ENCODE measurements at places on chromosomes 7 and 10.

GRCh38 chr7:12965767-12966166 is 278.3 kb downstream of the ARL4A start:
- DNase-seq = no peak

DNA sequence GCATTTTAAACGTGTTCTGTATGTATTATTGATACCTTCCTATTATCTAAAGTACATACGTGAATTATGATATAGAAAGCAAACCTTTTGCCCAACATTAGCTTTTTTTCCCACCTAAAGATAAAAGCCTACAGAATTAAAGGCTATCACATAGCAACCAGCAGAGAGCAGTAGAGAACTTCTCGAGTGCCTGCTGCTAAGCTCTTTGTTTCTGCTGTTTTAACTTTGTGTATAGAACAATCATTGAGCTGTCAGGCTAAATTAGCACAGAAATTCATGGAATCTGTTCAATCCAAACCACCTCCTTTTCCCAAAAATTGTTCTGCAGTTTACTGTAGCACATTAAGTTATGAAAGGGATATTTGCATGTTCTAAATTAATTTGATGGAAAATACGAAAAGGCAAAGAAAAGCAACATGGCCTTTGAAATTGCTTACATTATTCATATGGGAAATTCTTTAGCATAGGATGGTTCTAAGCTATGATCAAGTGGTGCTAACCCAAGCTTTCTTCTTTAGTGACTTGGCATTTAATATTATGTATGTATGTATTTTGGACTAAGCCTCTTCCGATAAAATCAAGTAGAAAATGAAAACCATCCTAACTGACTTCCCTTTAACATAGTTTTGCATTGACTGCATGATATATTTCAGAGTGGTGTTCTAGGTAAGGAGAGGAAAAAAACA is 1288.5 kb downstream of the GATA3 start:
- peak; percentile 8 for DNase-seq

- no peak for DNase-seq
Observed at GRCh38 chr10:33145451-33146188, 187.6 kb upstream of the ITGB1 start.

DNA sequence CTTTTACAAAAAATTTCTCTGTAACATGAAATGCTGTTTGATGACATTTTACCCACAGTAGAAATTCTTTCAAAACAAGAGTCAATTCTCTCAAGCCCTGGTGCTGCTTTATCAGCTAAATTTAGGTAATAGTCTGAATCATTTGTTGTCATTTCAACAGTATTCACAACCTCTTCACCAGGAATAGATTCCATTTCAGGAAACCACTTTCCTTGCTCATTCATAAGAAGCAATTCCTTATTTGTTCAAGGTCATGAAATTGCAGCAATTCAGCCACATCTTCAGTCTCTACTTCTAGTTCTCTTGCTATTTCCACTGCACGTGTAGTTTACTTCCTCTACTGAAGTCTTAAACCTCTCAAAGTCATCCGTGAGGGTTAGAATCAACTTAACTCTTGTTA is 14.1 kb downstream of the STAG3 start:
- DNase-seq = no peak

GRCh38 chr7:157002819-157003421 is 7.5 kb downstream of the MNX1 start:
- DNase-seq = no peak

- peak; percentile 73 for DNase-seq
Observed at GRCh38 chr10:6151087-6151977, 51.4 kb upstream of the PFKFB3 start.

- no peak for DNase-seq
Observed at GRCh38 chr7:37234334-37234733, 214.3 kb downstream of the ELMO1 start.

DNA sequence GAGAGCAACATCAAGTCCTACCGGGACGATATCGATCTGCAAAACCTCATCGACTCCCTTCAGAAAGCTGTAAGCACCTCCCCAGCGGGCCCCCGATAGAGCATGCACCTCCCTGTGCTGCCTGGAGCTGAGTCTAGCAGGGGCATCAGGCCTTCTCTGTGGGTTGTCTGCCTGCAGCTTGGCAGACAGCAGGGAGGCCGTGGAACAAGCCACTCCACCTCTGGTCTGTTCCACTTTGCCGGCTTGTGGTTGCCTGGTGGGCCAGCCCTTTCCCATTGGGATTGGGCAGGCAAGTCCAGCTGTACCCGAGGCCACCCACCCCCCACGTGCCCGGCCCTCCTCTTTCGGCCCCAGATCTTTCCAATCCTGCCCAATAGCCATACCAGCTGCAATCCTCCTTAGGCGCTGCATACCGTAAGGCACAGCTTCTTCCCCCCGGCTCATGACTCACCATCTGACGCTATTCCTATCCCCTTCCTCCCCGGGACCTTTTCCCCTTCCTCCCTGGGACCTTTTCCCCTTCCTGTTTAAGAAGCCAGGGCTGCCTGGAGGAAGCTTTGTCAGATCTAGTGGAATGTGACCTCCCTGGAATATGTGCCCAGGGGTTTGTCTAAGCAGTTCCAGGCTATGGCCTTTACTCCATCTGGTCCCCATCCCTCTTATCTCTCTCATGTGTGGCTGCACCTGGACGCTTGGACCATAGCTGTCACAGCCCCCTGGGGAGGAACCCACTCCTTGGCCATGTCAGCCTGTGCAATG is 28.1 kb upstream of the SH2D4B start:
- DNase-seq = peak; percentile 92

- DNase-seq = no peak
Observed at GRCh38 chr10:124537166-124537725, 75.6 kb downstream of the LHPP start.

GRCh38 chr7:151665368-151665767 is 145.7 kb upstream of the RHEB start:
- DNase-seq = peak; percentile 86

- DNase-seq = no peak
Observed at GRCh38 chr7:24963218-24963617, 16.8 kb downstream of the OSBPL3 start.

GRCh38 chr7:27364344-27364758 is 121.7 kb downstream of the EVX1 start:
- DNase-seq = peak; percentile 16

DNA sequence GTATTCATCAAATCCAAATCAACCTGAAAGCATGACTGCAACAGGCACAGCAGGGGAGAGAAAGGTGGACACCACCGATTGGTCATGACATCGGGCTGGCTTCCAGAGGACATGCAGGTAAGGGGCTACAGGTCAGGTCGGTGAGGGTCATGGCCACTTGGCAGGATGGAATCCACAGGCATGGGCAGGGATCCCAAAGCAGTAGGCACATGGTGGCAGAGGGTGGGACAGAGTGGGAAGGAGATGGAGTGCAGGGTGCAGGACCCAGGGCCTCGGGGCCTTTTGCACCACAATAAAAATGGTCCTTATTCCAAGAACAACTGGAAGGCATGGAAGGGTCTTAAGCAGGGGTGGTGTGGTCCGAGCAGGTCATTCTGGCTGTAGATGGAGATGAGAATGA is 33.0 kb downstream of the C10orf90 start:
- DNase-seq = no peak

DNA sequence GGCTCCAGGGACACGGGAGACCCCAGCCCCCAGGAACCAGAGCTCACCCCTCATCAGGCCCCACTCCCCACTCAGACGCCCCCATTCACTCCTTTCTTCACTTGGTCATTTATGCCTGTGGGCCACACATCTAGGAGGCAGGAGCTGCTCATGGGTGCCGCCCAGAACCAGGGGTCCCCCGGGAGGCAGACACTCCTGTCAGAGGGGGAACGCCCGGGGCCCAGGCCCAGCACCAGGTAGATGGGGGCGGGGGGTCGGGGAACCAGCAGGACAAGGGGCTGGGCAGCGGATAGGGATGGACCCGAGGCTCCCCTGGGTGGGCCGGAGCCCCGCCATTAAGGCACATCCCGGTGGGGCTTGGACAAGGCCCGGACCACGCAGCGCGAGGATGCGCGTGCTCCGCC is 11.8 kb downstream of the CALY start:
- DNase-seq = no peak

DNA sequence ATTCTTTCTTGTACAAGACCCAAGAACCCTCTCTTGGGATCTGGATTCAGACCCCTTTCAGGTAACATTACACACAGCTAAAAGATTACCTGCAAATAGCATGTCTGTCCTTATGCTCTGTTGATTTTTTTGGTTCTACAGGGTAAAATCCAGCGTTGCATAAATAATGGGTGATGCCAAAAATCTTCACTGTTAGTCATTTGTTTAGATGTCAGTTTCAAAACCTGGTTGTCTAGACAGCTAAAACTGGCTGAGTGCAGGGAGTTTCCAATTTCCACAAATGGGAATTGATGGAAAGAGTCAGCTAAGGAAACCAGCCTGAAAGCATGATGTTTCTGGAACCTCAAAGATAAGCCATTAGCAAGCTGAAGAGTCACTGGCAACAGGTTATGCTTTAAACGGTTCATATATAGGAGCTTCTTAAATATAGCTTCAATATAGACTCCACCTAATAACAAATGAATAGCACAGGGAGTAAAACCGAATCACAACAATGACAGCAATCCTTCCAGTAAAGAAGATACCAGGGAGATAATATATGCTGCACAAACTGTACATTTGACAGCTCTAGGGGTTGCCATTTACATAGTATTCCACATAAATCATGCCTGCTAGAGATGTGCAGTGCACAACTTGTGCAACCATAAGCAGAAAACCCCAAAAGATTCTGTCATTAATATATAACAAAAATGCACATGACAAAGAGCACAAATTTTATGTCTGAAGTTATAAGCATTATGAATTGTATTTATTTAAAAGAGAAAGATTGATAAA is 20.4 kb downstream of the CCDC71L start:
- DNase-seq = no peak

DNA sequence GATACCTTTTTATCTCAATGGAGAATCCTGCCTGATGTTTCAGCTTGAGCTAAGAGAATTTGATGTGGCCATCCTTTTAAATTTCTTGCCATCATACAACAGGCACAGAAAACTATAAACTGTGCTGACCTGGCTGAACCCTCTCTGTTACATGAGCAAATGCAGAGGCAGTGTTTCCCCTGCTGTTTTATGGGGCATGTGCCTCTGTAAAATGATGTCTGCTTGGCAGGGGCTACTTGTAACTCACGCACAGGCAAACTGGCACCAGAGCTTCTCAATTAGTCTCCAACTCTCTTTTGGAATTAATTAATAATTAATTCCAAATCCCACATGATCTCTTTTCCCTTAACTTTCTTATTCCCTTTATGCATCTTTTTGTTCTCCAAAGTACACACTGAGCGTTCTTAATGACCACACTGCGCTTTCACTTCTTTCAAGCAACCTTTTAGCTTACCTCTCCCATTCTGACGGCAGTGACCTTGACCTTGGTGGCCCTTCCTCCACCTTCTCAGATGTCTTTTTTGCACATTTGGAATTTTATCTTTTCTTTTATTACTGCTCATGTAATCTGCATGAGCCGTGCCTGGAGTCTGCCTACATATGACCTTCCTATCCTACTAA is 334.0 kb downstream of the PLXNA4 start:
- no peak for DNase-seq

GRCh38 chr7:98472521-98472954 is 71.6 kb upstream of the BAIAP2L1 start:
- DNase-seq = no peak
